ENCODE measurements at places on chromosomes 12 and 14.
A peak's percentile ranks its signal among the peaks of the same experiment; 100 is the strongest.

DNA sequence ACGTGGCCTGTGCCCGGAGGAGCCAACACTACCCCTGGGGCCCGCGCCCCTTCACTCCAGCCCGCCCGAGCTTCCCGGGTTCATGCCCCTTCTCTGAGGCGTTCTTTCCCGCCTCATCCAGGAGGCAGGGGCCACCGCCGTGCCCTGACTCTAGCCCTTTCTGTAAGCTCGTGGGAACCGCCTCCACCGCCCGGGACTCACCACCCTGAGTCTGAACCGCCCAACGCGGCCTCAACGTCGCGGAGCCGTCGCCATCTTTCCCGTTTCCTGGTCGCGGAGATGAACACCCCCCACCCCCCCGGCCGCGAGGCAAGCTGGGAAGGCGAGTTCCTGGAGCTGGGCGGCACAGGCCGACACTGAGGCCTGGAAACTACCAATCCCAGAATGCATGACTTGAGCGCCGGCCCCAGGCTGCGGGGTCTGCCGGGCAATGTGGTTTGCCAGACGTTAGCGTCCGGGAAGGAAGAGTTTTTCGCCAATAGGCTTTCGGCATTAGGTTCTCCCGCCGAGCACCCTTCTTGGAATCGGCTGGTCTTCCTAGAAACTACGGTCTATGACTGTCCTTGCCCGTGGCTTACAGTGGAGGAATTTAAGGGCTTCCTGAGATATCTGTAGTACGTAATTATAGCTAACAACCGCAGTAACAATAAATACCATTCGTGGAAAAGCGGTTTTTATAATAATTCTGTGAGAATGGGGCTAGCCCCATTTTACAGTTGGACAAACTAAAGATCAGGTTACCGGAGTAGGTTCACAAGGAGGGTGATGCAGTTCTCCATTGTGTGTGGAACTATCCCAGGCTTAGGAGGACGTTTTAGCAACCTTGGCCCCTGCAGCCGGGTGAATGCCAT is at the start of gene DDX23:
TSS of gene DDX23 (minus strand) at position 281 of the 851 bp plus-strand sequence. CDS start 6,381 bp downstream, outside the sequence.
- DNase-seq = peak; percentile 97

- DNase-seq = no peak
These were observed 1095.9 kb downstream of the TMEM121 start for GRCh38 chr14:106622200-106622745.

DNA sequence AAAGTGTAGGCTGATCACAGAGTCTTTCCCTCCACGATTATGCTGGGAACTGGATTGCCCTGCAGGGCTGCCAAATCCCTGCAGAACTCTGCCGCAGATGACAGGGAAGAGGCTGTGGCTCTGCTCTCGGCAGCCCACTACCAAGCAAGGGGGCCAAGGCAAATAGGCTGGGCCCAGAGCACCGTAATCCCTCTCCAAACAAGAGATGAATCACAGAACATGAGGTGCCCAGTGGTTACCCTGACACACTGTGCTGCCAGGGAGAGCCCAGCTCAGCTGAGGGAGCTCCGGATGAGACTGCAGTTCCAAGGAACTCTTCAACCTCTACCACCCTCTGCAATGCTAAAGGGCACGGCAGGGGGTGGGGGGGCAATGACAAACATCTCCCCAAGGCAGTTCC is 33.9 kb downstream of the STON2 start:
- peak; percentile 72 for DNase-seq

- DNase-seq = peak; percentile 86
These were observed 723.4 kb upstream of the MDGA2 start for GRCh38 chr14:48398675-48399282.

- DNase-seq = no peak
These were observed 298.5 kb downstream of the ERC1 start for GRCh38 chr12:1289371-1290155.

DNA sequence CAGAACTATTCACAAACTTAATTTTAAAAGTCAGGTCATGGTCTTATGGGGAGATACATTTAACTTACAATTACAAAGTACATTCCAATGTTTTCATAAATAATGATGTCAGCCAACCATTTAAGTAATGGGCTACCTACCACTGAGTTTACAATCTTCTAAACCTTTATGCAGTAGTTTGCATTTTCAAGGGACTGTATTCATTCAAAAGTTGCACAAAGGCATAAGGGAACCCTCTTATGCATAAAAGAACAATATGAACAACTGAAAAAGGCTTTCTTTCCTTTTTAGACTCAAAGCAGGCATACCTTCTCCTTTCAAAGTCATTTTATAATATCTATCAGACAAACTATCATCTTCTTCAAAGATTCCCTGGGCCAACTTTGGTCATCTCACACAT is 230.2 kb downstream of the SLC2A13 start:
- DNase-seq = no peak

GRCh38 chr12:67222302-67222701 is 46.9 kb upstream of the CAND1 start:
- DNase-seq = peak; percentile 63

DNA sequence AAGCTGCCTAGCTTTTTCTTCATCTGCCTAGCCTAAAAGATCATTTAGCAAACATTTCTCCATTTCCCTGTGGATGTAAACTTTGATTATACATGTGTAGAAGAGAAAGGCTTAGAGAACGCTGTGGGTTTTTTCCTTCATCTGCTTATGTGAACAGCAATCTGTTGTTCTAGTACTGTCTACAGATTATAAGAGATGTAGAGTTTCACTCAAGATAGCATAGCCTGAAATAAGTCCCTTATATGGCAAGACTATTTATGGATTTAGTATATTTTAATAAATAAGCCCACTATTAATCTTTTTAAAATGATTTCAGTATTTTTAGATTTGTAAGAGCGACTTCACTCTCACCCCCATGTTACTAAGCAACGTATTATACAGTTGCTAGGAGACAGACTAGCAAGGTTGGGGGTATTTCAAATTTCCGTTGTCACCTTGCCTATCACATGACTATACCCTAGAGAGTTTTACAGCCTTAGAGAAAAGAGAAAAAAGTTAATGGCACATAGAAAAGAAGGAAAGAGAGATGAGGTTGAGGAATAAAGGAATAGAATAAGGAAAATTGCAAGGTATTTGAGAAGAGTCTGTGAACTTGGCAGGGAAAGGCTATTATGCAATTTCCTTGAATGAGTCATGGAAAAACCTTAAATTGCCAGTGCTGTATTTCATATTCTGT is 12.2 kb upstream of the TUBA1A start:
- peak; percentile 84 for DNase-seq

GRCh38 chr12:94593822-94594442 is 56.4 kb downstream of the TMCC3 start:
- no peak for DNase-seq

- DNase-seq = no peak
These were observed 96.1 kb downstream of the FBXL14 start for GRCh38 chr12:1498199-1498740.

DNA sequence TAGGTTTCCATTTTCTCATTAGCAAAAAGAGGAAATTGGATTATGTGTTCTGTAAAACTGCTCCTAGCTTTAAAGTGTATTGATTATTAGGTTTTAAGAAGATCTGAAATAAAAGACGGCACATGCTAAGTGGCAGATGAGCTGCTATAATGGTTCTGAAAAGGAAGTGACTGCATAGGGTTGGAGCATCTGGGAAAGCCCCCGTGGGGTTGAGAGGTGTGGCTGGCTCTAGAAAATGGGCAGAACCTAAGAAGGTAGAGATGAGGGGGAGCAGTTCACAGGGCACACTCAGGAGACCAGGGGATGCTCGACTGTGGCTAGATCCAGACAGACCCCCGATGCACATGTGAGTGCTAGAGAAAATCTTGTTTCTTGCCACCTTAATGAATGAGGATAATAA is 1.9 kb downstream of the IFNG-AS1 start:
- no peak for DNase-seq

- DNase-seq = peak; percentile 72
These were observed 28.8 kb upstream of the DLGAP5 start for GRCh38 chr14:55220230-55220629.

DNA sequence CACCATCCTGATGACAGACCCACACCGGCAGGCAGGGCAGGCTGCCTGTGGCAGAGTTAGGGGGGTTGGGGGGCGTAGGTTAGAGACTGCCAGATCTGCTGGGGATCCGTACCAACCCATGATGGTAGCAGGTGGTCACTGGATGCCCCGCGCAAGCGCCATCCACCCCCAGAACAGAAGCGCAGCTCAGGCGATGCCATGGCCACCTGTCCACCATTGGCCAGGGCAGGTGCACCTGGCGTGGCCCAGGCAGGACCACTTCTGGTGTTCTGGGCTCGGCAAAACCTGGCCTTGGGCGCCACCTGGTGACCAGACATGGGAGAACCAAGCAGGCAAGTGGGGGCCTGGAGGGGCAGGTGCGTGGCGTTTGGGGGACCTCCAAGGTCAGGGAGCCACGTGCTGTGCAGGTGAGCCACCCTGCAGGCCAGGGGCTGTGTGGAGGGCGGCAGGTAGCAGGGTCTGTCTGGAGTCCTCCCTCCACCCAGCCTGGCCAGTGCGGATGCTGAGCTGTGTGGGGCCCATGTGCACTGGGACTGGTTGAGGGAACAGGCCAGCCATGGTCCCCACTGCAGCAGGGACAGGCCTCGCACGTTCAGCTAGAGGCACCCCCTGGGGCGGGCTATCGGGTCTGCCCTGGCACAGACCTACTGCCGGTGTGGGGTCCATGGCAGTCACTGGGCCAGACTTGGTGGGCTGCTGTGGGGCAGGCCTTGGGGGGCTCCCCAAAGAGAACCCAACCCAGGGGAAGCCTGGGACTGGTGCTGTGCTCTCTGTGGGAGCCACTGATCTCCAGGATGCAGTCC is 15.6 kb downstream of the BAG5 start:
- peak; percentile 76 for DNase-seq

- DNase-seq = no peak
These were observed 147.5 kb downstream of the IPO8 start for GRCh38 chr12:30548203-30548602.

- peak; percentile 33 for DNase-seq
These were observed at the start of gene LRRC74A for GRCh38 chr14:76826122-76826521. LRRC74A (plus strand) TSS chr14:76826408; CDS start chr14:76826698, 290 bp downstream.

DNA sequence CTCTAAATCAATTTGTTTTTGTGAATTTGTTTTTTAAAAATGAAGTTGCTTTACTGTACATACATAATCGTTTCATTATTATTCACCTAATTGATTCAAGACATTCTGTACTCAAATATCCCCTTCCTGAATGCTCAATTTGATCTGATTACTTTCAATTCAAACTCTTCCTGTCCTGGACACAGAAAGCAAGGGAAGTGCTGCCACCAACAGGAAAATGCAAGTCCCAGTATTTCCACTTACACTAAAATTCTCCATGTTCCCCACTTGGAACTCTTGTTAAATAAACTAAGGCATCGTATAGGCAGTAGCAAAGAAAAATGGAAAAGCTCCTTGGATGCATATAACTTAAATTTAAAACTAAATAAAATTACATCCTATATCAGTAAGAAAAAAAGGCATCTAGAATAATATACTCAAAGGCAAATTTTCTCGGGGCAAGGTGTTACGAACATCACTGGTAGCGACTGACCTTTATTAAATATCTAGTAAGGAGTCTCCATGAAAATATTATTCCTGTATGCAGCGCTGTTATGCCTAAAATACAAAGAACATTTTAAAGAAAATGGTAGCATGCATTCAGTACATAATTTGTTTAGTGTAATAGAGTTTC is 72.0 kb upstream of the DBX2 start:
- peak; percentile 49 for DNase-seq

GRCh38 chr12:86600664-86601231 is 344.6 kb upstream of the MGAT4C start:
- no peak for DNase-seq

DNA sequence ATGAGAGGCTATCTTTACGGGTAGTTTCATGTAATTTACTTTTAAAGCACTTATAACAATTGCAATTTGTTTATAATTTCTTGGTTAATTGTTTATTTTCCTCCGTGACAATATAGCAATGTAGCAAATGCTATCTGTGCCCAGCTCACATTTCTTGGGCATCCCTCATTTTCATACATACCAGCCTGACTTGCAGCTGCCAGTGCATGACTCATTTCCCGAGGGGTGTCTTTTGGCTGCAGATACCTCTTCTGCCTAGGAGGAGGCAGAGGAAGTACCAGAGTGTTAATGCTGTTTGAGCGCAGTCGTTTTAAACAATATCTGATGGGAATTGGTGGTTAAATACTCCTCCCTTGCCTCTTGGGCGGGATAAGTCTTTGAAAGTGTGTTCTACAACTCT is 104.2 kb upstream of the ABCD2 start:
- DNase-seq = peak; percentile 68

DNA sequence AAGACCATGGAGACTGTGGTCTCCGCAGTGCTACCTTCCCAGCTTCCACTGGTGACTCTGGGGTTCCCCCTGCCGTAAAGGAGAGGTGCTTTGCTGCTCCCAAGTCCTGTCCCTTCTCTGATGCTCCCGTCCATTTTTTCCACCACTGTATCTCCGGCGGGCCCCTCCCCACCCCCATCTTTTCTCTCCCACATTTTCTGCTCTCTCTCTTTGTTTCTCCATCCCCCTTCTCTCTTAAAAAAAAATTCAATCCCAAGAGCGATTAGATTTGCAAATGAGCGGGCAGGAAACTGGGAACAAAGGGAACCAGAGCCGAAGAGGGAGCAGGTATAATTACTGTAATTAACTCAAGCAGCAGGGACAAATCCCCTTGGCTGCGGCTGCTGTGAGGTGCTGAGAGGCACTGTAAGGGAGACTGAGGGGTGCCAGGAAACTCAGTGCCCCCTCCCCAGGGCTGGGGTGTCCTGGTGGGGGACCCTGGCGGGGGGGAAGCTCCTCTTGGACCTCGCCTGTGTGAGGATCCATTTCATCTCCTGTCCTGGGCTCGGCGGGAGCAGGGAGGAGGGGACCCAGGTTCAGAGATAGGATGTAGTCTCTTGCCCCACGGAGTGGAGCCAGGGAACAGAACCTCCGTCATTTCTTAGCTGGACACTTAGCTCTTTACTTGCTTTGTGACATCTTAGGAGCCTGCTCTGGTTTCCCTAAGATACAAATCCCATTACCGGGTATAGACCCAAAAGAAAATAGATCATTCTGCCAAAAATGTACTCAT is 140.4 kb upstream of the NRXN3 start:
- DNase-seq = no peak

- no peak for DNase-seq
These were observed 211.6 kb upstream of the IGF1 start for GRCh38 chr12:102691773-102692555.
